ENCODE measurements at places on chromosomes 16 and 17.

- no peak for DNase-seq
Observed at GRCh38 chr17:7992516-7992915, 9.9 kb upstream of the GUCY2D start.

- DNase-seq = no peak
Observed at GRCh38 chr16:49055824-49056545, 225.7 kb downstream of the CBLN1 start.

GRCh38 chr16:50086176-50086575 is 20.4 kb downstream of the HEATR3 start:
- DNase-seq = no peak

DNA sequence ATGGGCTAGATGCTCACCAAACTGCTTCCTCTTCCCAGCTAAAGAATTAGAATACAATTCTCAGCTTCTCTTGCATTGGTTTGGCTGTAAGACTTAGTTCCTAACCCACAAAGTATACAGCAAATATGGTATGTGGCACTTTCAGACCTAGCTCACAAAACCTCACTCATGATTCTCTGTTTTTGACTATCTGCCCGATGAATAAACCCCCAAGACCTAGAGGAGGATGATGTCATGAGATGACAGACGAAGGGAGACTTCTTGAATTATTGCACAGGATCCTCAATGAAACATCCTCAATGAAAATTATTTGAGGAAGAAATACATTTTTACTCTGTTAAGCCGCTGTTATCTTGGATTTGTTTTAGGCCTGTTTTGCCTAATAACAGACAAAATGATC is 14.3 kb downstream of the CNOT1 start:
- no peak for DNase-seq

Data from C1 segment of cervical spinal cord (tissue), 14 donors.